ENCODE measurements at places on chromosomes 13 and 19.

DNA sequence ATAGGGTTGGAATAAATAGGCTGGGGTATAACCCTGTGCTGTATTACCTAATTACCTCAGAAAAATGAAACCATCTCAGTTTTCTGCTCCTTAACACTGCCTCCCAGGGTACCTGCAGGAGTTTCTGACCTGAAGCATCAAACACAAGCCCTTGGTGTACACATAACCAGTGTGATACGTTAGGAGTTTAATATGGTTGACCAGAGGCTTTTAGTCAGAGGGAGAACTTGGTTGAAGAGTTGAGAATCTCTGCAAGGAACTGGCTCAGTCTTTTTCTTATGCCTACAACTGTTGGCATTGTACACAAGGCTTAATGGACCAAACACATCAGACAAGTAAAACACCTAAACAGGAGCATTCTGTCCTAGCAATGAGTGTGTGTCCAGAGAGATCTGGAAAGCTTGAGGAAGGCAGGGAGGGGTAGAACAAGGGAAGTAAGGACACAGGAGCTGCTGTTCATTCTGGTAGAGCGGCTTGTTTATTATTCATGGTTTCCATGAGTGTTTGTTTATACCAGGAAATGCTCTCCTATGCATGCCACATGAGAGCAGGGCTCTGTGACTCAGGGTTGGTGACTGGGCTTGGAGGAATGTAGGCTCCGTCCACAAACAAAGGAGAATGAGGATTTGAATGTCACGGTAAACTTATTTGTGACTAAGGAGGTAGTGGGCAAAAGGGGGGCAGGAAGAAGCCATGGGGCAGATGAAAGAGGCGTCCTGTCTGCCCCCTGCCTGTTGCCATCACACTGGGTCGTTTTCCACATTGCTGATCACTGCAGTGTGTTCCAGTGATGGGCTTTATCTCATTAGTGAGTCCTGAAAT, 11.9 kb upstream of the SPATA13 start:
- no peak for DNase-seq

- DNase-seq, result no peak
These were observed 9.8 kb upstream of the SIAH3 start for GRCh38 chr13:45861322-45861721.

GRCh38 chr13:97387890-97388289, 46.1 kb upstream of the RAP2A start:
- no peak for DNase-seq

DNA sequence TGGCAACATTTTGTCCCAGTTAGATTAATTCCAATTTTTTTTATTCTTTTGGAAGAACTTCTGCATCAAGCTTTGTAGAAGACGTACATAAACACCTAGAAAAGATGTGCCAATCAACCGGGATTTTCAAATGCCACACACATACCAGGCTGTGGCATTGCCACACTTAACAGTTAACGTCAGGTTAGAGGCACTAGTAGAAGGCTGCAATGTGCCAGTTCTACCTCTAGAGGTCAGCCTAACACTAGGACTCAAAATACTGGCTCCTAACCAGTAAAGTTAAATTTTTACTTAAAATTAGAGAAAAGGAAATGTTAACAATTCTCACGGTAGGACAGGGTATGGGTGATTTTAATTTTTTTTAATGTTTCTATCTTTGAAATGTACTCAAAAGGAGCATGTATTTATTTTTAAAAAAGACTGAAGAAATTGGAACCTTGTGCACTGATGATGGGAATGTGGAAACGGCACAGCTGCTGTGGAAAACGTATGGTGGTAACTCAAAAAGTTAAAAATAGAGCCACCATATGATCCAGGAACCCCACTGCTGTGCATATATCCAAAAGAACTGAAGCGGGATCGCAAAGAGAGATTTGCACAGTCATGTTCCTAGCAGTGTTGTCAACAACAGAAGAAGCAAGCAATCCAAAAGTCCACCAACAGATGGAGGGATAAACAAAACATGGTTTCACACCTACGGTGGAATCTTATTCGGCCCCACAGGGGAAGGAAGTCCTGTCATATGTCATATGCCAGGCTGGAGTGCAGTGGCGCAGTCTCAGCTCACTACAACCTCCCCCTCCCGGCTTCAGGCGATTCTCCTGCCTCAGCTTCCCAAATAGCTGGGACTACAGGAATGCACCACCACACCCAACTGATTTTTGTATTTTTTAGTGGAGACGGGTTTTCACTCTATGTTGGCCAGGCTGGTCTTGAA, 30.3 kb downstream of the CRYL1 start:
- DNase-seq, result no peak

- no peak for DNase-seq
These were observed 840.9 kb downstream of the PCDH17 start for GRCh38 chr13:58472483-58472882.

DNA sequence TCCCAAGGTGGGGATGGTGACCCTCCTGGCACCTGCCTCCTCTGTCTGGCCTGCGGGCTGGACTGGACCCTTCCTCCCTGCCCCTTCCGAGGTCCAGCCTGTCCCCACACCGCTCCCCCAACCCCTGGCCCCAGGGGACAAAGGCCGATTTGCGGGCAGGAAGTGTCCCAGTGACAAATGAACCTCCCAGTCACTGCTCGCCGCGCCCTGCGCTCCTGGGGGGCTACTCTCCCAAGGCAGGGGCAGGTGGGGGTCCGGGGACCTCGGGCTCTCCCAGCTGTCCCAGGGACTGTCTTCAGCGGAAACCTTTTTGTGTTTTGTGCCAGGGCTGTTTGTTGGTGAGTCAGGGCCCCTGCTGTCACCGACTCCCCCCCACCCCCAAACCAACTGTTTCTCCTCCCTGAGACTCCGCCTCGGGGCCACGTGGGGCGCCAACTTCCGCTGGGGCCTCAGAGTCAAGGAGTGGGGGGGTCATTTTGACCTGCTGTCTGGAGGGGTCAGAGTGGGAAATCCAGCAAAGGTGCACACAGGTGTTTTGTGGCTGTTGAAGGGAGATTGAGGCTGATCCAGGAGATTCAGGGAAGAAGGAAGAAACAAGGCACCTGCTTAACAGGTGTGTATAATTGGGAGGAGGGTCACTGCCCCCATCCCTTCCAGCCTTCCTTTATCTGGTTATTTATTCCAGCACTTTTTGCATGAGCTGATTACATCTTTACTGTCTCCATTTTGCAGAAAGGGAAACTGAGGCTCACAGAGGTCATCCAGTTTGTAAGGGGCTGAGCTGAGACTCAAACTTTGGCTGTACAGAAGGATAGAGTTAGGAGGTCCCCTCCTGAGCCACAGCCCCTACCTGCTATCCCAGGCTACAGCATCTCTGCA, 831 bp downstream of the PGPEP1 start:
- DNase-seq, result no peak

GRCh38 chr19:2021453-2022140, 6.1 kb upstream of the BTBD2 start:
- DNase-seq, result no peak

DNA sequence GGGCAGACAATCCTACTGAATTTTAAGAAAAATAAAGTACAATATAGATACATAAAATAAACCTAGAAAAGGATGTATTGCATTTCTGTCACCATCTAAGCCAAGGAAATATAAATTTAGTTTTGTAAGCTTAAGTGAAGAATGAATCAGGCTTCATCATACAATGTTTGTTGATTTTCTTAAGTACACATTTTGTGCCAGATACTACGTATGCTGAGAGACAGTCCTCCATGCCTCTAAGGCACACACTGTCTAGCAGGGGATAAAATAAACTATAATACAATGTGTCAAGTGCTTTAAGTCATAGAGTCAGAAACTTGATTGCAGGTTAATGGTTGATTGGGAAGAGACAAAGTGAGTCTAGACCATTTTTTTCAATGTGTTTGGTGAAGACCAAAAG, 465.7 kb downstream of the TBC1D4 start:
- DNase-seq, result no peak

- DNase-seq, result no peak
These were observed 111.2 kb upstream of the SGCG start for GRCh38 chr13:23069566-23069965.

DNA sequence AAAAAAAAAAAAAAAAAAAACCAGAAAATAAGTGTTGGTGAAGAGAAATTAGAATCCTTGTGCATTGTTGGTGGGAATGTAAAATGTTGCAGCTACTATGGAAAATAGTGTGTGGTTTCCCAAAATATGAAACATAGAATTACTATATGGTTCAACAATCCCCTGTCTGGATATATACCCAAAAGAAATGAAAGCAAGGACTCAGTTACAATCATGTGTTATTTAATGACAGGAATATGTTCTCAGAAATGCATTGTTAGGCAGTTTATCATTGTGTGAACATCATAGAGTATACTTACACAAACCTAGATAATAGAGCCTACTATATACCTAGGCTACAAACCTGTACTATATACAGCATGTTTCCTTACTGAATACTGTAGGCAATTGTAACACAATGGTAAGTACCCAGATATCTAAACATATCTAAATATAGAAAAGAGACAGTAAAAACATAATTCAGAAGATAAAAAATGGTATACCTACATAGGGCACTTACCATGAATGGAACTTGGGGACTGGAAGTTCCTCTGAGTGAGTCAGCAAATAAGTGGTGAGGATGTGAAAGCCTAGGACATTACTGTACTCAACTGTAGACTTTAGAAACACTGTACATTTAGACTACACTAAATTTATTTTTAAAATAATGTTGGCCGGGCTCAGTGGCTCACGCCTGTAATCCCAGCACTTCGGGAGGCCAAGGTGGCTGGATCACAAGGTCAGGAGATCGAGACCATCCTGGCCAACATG, 25.7 kb upstream of the SLC7A1 start:
- DNase-seq, result no peak

DNA sequence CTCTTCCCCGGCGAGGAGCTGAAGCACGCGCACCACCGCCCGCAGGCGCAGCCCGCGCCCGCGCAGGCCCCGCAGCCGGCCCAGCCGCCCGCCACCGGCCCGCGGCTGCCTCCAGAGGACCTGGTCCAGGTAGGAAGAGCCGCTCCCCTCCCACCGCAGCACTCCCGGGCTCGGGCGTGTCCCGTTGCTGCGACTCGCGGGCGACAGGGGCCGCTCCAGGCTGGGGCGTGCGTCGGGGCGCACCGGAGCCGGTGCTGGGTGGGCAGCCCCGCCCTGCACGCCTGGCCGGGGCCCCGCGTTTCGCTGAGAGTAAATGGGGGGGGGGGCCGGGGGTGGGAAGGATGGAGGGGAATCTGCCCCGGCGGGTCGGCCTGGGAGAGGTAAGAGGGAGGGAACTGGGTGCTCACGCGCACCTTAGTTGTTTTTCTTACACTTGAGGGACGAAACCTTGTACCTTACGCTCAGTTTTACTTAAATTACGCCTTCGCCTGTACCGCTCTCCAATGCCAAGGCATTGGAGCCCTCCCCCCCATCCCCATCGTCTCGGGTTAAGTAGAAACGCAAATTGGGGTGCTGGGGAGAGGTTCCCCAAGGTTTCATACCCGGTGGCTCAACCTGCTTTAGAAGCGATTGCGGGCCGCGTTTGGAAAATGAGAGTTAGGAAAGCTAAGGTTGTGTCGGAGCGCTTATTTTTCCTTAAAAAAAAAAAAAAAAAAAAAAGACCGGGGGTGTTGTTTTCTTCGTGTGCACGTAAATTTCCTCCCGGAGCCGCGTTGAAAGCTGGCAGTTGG, 850 bp downstream of the KLF5 start:
- no peak for DNase-seq

DNA sequence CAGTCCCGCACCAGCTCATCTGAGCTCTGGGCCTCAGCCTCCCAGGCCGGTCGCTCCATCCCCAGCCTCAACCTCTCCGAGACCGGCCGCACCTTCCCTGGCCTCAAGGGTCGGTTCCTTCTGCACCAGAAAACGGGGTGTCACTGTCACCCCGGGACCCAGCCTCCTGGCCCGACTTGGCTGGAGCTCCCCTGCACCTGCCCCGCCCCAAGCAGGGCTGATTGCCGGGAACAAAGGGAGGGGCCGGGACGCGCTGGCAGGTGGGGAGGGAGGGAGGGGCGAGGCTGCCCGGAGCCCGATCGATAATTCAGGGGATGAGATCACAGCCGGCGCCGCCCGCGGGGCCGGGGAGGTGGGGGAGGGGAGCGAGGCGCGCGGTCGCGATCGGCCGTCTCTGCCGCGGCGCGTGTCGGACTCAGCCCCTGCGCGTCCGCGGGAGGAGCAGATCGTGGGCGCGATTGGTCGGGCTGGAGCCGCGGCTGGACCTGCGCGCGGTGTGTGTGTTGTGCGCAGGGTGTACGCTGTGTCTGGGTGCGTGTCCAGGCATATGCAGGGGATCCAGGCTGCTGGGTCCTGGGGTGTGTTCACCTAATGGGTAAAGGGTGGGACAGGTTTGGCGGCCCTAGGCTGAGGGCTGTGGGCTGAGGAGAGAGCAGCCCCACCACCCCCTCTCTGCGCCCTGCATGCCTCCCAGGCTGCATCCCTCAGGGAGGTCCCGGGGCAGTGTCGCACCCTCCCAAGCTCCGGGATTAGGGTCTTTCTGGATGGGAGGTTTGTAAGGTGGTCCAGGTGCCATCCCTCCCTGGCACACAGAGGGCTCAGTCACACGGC, 1.1 kb upstream of the SHC2 start:
- peak; percentile 22 for DNase-seq

GRCh38 chr13:46562581-46562980, 9.6 kb downstream of the LRCH1 start:
- no peak for DNase-seq

- DNase-seq, result no peak
These were observed 55.0 kb downstream of the TSHZ3 start for GRCh38 chr19:31294189-31294588.

DNA sequence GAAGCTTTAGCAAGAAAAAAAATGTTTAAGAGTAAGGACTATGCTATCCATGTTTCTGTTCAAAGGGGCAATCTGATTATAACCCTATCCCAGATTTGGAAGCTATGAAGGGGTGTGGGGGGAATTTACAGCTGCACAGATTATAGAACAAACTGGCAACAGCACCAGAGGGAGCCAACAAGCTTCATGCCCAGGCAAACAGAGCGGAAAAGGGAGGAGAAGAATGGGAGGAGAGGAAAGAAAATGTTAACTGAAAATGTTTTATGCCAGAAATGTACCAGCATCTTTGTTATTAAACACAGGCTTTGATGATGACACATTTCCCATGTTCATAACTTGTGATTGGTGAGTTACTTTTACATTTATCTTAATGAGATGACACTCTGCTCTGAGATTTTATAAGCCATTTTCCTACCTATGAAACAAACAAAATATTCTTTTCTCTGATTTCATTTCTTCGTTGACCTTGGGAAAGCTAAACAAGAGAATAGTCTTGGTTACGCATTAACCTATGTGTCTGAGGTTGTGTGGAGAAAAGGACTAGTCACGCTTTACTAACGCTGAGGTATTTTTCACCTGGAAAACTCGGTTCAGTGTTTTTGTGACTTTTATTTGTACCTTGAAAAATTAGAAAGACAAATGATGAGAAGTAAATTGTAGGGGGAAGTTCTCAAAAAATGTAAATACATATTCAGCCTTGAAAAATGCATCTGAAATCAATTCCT, 235.8 kb upstream of the MIR17HG start:
- DNase-seq, result no peak

All from NCI-H187 treated with DMSO at 0.1 percent for 48 hours (cell line).